HEK293T (cell line): ENCODE measurements at places on chromosomes 6 and 20.

- DNase-seq: no peak
Observed at GRCh38 chr6:127972815-127973214, 72.0 kb upstream of the THEMIS start.

GRCh38 chr6:104633125-104633524 lies 226.6 kb downstream of the HACE1 start:
- no peak for DNase-seq

DNA sequence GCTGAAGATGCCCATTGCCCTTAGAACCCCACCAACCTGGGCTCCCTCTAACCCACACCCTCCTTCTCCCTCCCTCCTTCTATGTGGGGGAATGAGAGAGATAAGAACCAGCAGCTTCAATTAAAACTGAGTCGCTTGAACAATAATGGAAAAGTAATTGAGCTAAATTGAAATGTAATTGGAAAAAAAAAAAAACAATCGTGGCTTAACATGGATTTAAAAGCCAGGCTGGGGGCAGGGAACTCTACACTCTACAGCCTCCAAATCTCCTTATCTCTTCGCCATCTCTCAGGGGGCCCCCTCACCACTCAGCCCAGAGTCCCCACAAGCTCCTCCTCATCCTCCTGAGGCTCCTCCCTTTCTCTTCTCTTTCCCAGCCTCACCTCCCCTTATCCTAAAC lies 83.2 kb downstream of the MDGA1 start:
- no peak for DNase-seq

DNA sequence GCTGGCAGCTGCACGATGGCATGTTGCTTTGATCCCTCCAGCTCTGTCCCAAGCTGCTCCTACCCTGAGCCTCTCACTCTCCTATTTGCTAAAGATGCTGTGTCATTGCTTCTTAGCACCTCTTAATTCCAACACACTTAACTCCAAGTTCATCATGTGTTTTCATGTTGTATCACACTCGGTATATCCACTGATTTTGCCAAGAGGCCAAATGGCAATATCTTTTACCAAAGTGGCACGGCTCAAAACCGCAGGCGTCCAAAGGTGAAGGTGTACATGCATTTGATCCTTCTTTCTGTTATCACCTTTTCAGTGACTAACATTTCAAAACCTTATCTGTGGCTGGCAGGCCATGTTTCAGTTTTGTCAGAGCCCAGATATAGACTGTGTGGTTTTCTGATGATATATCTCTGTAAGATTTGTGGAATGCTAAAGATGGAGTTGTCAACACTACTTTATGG lies 217.0 kb downstream of the TBX18 start:
- no peak for DNase-seq

DNA sequence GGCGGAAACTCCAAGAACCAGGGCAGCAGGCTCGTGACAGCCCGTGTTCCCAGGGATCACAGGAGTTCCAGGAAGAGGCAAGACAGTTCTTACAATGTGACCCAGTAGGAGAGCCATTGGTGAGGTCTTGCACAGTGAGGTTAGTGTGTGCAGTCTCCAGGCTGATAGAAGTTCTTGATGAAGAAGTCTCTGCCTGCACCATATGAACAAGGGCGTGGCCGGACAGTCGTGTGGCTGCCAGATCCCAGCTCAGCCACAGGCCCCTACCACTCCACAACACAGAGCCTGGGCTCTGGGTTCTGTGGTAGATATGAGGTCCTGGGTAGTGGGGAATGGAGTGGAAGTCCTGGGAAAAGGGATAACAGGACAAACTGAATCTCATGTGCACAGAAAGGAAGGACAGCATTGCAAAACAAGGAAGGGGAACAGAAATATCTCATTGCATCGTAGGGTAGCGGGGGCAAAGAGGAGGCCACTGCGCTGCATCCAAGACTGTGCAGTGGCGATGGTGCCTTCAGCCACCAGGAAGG lies 65.2 kb downstream of the STX11 start:
- peak; percentile 32 for DNase-seq

GRCh38 chr20:61902221-61902869 lies 163.3 kb downstream of the TAF4 start:
- DNase-seq: no peak

DNA sequence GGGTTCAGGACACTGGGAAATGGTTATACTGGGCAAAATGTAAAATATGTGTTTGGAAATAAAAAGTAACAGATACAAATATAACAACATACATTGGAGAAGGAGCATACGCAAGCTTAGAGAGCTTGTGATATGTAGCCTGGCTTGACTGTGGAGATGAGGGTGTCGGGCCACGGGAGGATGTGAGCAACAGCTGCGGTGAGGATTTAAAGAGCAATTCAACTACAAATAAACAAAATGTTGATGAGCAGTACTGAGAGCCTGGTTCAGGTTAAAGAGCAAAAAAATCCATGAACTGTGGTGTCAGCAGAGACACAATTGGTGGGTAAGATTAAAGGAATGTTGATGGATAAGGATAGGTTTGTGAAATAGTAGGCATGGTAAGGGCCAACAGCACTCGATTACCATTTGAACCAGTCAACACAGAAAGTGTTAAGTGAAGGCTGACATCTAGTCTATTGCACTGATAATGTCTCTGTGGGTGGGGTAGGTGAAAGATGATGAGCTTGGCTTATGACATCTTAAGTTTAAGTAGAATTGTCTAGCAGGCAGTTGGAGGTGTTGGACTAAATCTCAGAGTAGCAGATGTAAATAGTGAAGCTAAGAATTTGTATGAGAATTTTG lies 723.2 kb downstream of the EPM2A start:
- DNase-seq: no peak

- DNase-seq: no peak
Observed at GRCh38 chr6:150038202-150039062, 13.1 kb upstream of the RAET1L start.

- DNase-seq: no peak
Observed at GRCh38 chr20:31560746-31561598, 44.1 kb upstream of the ID1 start.

GRCh38 chr6:76697585-76697984 lies 625.1 kb upstream of the IMPG1 start:
- peak; percentile 7 for DNase-seq
